ENCODE measurements at places on chromosomes 6 and 20.
A peak's percentile ranks its signal among the peaks of the same experiment; 100 is the strongest.

DNA sequence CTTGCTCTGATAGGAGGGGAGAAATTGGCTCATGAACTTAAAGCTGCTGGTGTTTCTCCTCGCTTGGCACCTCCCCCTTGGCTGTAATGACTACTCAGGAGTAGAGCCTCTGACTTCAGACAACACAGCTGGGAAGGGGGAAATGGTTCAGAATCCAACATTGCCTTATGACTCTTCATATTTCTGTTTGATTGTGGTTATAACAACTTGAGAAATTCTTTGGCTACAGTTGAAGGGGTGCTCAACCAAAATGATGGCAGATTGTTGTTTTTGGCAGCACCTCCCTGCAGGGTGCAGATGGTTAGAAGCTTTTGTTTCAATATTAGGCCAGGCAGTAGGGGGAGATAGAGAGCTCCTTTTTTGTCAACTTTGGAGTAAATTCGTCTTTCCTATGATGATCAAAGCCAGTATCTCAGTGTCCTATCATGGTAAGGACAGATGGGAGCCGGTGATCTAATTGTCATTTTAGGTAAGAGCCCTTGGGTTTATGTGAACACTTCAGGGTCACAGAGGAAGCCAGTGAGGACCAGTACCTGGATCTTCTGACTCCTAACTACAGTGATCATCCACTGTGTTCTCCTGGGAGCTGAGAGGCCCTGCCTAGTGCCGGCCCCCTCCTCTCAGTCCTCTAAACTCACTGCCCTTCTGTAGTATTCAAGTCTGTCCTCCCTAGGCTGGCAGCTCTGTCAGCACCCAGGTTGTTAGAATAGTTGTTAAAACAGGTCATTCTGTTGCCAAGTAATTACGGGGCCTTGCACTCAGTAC is 39.9 kb downstream of the RPRD1B start:
- no peak for DNase-seq

DNA sequence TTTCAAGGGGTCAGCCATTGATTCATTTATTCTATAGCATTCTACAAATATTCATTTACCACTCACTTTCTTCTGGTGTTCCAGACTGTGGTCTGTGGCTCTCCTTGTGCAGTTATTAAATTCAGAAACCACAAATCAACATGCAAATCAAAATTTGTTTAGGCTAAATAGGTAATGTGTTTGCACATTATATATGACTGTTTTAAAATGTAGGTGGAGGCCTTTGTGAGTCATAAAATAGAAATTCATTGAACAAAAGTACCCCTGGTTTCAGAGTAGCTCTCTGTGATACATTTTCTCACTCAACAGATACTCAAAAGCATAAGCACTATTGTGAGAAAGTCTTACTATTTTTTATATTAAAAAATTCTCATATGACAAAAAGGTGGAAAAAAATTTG is 385.5 kb upstream of the TSHZ2 start:
- DNase-seq, result no peak

DNA sequence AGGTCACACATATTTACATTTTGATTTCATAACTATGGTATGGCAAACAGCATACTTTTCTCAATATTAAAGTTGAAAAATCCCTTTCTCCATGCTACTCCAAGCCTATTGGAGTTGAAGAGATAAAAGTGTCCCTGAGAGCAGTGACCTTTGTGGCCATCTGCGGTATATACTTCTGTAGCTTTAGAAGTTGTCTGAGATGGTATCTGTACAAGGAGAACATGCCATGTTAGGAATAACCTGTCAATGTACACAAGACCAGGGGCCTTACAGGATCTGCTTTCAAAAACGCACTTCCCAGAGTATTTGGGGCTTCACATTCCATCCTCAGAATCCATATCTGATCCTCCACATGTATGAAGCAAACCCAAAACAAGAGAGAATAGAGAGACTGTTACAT is 226.7 kb downstream of the MEI4 start:
- no peak for DNase-seq

GRCh38 chr6:26607434-26608230 is 10.9 kb downstream of the ABT1 start:
- peak; percentile 28 for DNase-seq

- no peak for DNase-seq
Measured at GRCh38 chr6:109332748-109333147, 49.5 kb downstream of the CD164 start.

DNA sequence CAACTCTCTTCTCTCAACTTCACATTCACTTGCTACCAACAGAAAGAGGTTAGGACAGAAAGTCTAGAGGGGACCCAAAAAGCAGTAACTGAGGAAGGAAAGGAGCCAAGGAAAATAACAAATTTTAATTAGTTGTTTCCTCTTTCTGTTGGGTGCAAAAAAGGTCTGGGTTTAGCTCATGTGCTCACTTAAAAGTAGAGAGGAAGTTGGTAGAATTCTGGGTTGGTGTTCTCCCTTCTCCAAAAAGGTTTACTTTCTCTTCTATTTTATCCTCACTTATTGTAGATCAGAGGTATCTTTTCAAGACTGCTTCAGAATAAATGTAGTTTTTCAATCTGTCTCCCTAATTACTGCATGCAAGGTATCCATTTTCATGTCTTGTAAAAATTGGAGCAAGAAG is 42.8 kb downstream of the MAP3K7 start:
- DNase-seq, result no peak
